ENCODE measurements at places on chromosomes 12 and 14.

GRCh38 chr12:17035372-17035771 lies 429.4 kb upstream of the LMO3 start:
- no peak for DNase-seq

DNA sequence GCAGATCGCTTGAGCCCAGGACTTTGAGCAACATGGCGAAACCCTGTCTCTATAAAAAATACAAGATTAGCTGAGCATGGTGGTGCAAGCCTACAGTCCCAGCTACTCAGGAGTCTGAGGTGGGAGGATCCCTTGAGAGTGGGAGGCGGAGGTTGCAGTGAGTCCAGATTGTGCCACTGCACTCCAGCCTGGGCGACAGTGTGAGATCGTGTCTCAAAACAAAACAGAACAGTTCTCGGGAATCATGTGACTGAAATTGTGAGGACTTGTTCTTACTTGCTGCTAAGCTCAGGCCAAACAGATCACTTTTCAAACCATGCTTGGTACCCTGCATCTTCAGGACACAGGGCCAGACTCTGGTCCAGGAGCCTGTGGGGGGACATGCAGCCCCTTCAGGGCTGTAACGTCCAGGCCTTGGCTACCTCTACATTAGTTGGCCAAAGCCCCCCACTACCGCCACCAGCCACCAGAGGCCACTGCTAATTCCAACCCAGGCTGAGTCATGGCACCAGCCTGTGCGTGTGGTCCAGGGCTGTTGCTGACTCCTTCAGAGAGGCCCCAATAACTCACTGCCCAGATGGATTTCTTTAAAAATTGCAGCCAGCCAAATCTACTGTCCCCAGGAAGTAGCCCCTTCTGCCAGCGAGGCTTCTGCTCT lies 33.4 kb upstream of the SYNDIG1L start:
- peak; percentile 14 for DNase-seq

GRCh38 chr12:118015944-118016343 lies 559 bp upstream of the RFC5 start:
- no peak for DNase-seq

GRCh38 chr14:95025941-95026340 lies 131.4 kb downstream of the DICER1 start:
- DNase-seq = no peak

DNA sequence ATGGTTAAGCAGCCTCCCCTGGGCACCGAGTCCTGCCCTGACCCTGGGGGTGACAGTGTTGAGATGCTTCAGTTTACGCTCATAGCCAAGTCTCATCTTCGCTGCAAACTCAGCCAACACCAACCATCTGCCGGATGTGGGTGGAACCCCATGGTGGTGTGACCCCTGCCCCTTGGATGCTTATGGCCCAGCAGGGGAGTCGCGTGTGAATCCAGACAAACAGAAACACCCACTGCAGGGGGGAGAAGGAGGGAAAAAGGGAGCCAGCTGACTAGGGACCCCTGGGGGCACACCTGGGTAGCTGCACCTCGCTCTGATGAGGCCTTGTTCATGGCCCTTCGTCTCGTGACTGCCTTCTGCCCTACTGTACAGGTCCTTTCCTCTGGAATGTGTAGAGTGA lies 23.8 kb downstream of the AACS start:
- DNase-seq = no peak

DNA sequence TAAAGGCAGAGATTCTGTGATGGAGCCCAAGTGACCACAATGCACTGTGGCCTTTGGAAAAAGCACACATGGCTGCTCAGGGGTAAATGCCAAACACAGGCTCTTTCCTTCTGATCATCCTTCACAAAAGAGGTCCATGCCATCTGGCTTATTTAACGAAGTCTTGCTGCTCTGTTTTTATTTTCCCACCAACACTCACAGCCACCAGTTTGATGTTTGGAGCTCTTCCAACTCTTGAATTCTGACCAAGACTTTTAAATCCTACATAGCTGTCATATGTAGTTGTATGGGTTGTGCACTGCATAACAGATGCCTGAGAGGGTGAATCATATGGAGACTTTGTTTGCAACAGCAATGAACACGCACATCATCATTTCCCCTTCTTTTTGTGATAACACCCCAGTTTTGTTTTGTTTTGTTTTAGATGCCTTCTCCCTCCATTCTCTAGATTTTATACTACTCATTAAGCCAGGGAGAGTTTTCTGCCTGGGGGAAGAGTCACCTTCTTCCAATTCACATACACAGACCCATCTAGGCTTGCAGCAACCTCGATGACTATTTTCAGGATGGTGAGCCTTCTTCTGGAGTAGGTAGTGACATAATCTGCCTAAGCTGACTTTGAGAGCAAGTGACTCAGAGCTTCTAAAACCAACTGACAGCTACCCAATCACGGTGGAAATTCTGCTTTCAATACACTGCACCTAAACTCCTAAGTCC lies 145.2 kb upstream of the WSCD2 start:
- DNase-seq = no peak

- DNase-seq = no peak
Observed at GRCh38 chr14:60197629-60198303, 32.6 kb upstream of the DHRS7 start.

GRCh38 chr14:95943699-95944098 lies 67.1 kb downstream of the TUNAR start:
- DNase-seq = no peak

GRCh38 chr14:76933515-76933914 lies 95.0 kb downstream of the IRF2BPL start:
- no peak for DNase-seq

GRCh38 chr12:75786070-75786469 lies 245.5 kb downstream of the PHLDA1 start:
- DNase-seq = no peak

- no peak for DNase-seq
Observed at GRCh38 chr12:120101617-120102016, 14.9 kb downstream of the RAB35 start.

GRCh38 chr12:55707841-55708694 lies at the start of gene ITGA7:
Gene ITGA7 (minus strand): TSS chr12:55707904. CDS start chr12:55707682, 222 bp downstream.
- DNase-seq = peak; percentile 47

DNA sequence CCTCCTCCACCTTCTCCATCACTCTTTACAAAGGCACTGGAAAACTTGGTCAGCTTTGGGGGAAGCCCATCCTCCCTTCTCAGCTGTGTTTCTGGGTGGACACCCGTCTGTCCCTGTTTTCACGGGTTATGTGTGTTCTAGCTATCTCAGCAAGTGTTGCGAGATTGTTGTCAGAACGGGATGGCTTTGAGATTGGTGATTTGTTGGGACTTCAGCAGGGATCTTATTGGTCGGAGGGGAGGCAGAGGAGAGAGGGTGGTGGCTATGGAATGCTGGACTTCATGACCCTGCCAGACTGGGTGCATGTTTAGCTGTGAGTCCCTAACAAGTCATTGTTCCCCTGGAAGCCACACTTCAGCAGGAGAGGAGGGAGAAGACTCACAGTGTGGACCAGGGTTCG lies 2.1 kb downstream of the USP5 start:
- DNase-seq = no peak

All from activated CD4-positive, alpha-beta T cell treated with anti-CD3 and anti-CD28 coated beads, Interleukin-2, amount 50 U/mL, for 4 hours (primary cell).